ENCODE measurements at places on chromosomes 5 and 9. TPM values are rescaled to one million over a fixed set of nuclear protein-coding genes. Genes with fewer than 3 reads are reported as not detected.
A peak's percentile ranks its signal among the peaks of the same experiment; 100 is the strongest.

DNA sequence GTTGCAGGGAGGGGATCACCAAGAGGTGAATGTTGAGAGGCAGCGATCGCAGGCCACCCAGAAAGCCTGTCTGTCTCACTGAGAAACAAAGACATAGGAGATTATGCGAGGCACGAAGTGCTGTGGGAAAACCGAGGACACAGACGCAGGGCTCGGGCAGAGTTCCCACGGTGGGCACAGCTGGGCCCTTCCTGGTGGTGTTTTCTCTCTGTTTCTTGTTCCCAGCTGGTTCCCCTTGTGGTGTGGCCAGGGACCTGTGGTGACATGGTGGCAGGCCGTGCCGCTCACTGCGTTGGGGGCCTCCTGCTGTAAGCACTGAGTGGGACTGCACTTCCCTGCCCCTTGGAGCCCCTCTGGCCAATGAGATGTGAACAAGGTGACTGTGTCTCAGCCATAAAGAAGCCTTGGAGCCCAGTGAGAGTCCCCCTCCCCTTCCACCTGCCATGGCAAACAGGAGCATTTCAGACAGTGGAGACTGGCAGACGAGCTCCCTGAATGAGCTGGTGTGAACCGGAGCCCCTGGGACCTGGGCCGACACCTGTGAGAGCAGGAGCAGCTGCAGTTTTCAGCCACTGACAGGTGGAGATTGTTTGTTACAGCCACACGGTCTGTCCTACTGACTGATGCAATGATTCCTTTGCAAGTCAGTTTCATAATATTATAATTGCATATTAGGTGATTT lies 13.2 kb upstream of the IRX4 start:
- H3K27me3 ChIP-seq = peaks cover 27% of the 10 kb centered on the region
- no peak overlapping the region for H3K27ac ChIP-seq
- no peak for DNase-seq
- no peaks in the 10 kb centered on the region for H3K4me1 ChIP-seq

DNA sequence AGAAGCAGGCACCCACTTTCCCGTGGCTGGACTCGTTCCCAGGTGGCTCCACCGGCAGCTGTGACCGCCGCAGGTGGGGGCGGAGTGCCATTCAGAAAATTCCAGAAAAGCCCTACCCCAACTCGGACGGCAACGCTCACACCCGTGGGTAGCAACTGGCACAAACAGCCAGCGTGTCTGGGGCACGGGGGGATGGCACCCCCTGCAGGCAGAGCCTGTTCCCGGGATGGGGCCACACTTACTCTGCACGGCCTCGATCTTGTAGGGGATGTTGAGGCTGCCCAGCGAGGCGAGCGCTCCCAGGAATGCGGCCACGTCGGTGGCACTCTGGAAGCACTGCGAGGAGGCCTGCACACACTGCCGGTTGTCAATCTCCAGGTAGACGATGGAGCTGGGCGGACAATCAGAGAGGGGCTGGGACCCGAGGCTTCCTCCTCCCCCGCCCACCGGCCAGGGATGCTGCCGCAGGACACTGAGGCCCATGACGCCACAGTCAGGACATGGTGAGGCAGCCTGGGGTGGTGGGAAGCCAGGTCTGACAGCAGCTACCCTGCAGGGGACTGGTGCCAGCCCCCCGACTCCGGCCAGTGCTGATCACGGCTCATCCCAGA lies 20.2 kb upstream of the SEC16A start:
- DNase-seq = no peak
- H3K4me3 ChIP-seq = no peak overlapping the region
- H3K27ac ChIP-seq = no peak overlapping the region
- H3K4me1 ChIP-seq = no peaks in the 10 kb centered on the region
- H3K27me3 ChIP-seq = no peaks in the 10 kb centered on the region
- H3K36me3 ChIP-seq = peaks cover 100% of the 10 kb centered on the region

- H3K4me3 ChIP-seq = no peak overlapping the region
- H3K27ac ChIP-seq = no peak overlapping the region
- no peak for DNase-seq
- H3K36me3 ChIP-seq = no peaks in the 10 kb centered on the region
Measured at GRCh38 chr9:106307670-106308069, 555.3 kb upstream of the ZNF462 start.

DNA sequence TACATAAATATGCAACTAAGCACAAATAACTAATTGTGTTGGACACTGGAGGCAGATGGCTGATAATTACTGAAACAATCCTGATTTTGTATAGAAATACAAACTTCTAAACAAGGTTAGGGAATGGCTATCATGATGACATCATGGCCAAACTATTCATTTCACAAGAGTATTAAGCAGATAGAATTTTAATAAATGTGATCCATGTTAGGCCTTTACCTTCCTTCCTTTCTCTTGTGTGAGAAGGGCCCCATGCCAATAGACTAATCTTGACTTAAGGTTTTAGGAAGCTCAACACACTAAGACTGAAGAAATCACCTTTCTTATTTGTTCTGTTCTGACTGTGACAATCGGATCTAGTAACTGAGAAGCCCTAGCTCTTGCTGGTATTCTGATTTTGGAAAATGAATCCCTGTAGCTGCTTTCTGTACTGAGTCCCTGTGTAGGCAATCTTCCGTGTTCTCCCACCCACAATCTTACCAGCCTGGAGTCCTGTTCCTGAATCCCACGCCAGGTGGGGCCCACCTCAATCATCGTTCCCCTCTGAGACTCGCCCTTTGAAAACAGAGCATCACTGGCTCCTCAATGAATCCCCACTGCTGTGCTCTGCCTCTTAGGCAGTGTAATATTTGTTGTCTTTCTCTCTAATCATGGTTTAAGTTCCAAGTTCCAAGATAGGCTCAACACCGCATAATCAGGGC lies 168.7 kb upstream of the GNA14 start:
- DNase-seq = no peak
- H3K27ac ChIP-seq = no peak overlapping the region
- no peaks in the 10 kb centered on the region for H3K27me3 ChIP-seq

- H3K27ac ChIP-seq = no peak overlapping the region
- no peaks in the 10 kb centered on the region for H3K27me3 ChIP-seq
- no peaks in the 10 kb centered on the region for H3K4me1 ChIP-seq
Measured at GRCh38 chr9:6549106-6549800, 96.3 kb downstream of the GLDC start.

GRCh38 chr9:91716239-91716638 lies 233.8 kb downstream of the ROR2 start:
- no peak overlapping the region for H3K27ac ChIP-seq
- H3K36me3 ChIP-seq = no peaks in the 10 kb centered on the region
- no peaks in the 10 kb centered on the region for H3K4me1 ChIP-seq
- H3K4me3 ChIP-seq = no peak overlapping the region
- no peak for DNase-seq
- peaks cover 5% of the 10 kb centered on the region for H3K27me3 ChIP-seq

DNA sequence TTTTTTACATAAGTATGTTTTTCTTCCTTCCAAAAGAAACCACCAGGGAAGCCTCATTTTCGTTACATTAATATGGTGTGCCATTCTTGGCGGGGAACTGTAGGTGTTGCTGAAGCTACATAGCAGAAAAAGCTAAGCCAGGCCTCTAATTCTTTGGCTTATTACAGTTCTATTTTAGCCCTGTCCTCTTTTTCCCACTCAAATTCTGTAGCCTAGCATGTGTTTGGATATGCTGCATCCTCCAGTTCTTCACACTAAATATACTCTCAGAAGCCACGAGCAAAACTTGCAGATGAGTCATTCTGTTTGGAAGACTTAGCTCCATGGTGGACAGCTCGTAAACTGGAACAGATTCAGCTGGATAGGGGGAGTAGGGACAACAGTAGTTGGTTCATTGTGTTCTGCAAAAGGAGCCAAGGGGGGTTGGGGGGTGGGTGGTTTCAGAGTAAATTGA lies 369.4 kb downstream of the TMEM161B start:
- no peaks in the 10 kb centered on the region for H3K27me3 ChIP-seq
- H3K4me3 ChIP-seq = no peak overlapping the region
- H3K27ac ChIP-seq = peak overlapping the region; percentile 56
- DNase-seq = no peak
- H3K4me1 ChIP-seq = peaks cover 4% of the 10 kb centered on the region
- no peaks in the 10 kb centered on the region for H3K36me3 ChIP-seq

GRCh38 chr9:75418518-75418917 lies 330.2 kb downstream of the OSTF1 start:
- H3K27me3 ChIP-seq = no peaks in the 10 kb centered on the region
- no peak overlapping the region for H3K4me3 ChIP-seq
- no peak overlapping the region for H3K27ac ChIP-seq
- peaks cover 4% of the 10 kb centered on the region for H3K4me1 ChIP-seq
- DNase-seq = no peak

FOXD4L5 gene
- not detected for total RNA-seq

KIF20A gene
- total RNA-seq = 2.1 TPM

Data from suprapubic skin (tissue), 4 donors.